ENCODE measurements at places on chromosomes 16 and 17.

DNA sequence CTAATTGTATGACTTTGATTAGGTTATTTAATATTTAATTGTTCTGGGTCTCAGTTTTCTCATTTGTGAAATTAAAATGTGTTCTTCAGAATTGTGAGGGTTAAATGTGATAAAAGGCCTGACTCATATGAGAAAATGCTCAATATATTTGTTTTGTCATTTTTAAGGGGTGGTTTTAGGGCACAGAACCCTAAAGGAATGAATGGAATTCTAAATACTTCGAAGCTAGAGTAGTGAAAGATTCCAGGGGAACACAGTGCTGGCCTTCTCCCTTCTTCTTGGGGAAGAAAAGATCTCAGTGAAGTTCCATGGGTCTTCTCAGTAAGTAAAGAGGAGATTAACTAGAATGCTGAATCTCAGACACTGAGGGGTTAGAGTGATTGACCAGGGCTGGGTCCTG, 3.9 kb upstream of the SMPD3 start:
- DNase-seq: no peak

DNA sequence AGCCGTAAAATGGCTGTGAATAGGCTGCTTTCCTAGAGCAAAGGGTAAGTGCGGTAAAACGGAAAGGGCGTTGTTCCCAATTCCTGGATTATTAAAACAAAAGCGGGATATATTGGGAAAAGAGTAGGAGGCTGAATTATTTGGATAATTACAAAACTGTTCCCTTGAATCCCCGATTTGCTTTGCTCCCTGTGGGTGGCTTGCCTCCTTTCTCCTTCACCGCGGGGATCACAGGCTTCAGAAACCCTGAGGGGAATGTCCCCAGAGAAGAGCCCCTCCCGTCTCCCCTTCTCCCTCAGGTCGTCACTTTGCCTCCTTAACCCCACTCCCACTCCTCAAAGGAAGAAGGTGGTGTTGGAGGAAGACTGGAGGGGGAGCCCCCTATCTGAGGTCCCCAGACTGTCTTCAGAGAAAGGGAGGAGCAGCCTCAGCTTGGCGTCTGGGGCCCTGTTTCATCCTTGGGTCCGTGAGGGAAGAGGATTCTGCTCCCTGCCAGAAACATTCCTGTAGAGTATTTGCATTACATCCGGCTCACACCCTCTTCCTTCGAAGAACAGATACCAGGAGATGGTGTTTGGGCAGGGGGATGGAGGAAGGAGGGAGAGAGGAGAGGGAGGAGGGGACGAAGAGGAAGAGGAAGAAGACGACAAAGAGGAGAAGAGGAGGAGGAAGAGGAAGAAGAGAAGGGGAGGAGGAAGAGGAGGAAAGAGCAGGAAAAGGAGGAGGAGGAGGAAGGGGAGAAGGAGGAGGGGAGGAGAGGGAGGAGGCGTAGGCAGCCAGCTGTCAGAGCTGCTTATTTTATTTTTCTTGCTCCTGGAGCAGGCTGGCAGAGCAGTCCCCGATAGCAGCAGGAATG, 31.8 kb downstream of the MRM1 start:
- no peak for DNase-seq

DNA sequence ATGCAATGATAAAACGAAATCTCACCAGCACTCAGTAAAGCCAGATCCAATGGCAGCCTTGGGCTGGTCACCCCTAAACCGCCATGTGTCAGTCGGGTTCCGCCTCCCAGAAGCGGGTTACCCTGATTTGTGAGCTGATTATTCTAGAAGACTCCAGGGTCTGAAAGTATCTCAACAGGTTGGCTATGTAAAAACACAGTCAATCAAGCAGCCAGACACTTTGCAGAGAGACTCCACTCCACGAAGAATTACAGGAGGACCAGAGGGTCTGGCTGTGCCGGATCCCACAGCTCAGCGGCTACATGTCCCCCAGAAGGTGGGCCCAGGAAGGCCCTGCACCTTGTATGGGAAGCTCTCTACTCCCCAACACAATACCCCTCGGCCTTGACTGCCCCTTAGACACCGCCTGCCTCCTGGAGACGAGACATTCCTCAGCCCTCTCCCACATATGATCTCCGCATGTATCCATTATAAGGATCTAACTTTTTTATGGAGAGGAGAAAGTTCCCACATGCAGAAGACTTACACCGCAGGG, 23.3 kb downstream of the ZFHX3 start:
- no peak for DNase-seq

DNA sequence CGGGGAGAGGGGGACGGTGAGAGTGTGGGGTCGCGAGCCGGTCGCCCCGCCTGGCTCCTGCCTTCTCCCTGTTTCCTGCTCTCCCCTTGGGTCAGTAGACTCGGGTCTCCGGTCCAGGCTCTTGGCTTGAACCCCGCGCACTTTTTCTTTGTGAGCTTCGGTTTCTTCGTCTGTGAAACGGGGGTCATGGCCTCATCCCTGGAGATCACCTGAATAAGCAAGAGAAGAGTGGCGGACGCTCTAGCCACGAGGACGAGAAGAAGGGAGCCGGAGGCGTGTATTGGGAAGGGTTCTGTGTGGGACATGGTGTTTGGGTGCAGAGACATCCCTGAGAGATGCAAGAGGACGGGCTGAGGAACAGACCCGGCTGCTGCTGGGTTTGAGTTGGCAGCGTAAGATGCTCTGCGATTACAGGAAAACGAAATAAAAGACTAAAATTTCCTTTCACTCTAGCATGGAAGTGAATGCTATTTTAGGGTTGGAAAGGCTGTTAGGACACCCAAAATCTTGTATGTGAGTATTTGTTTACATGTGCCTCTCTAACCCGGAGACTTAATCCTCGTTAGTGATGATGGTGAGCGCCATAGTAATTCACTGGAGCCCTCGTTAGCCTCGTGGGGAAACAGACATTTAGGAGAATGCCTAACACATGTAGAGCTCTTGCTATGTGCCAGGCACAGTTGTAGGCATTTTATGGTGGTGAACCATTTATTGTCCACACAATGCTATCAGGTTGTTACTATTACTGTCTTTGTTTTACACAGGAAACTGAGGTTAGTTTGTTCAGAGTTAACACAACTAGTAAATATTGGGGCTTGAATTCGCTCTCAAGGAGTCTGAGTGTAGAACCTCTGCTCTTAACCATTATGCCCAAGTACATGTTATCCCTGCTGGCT, 646 bp downstream of the KIF22 start:
- DNase-seq: no peak

GRCh38 chr17:60147553-60148223, 2.1 kb upstream of the CA4 start:
- no peak for DNase-seq

- no peak for DNase-seq
These were observed 24.7 kb downstream of the PSMD7 start for GRCh38 chr16:74321356-74321755.

GRCh38 chr17:71084219-71084618, 914.9 kb downstream of the KCNJ2 start:
- no peak for DNase-seq

GRCh38 chr17:29588562-29589411, 661 bp downstream of the GIT1 start:
- no peak for DNase-seq

GRCh38 chr16:79703066-79703465, 102.5 kb upstream of the MAF start:
- no peak for DNase-seq
